ENCODE measurements at places on chromosomes 1 and 21.

GRCh38 chr21:35559128-35559828 is 501.0 kb downstream of the SETD4 start:
- no peak for DNase-seq

- no peak for DNase-seq
Observed at GRCh38 chr21:36786186-36786585, 87.3 kb downstream of the SIM2 start.

GRCh38 chr1:21051177-21051825 is 125.4 kb downstream of the EIF4G3 start:
- DNase-seq: no peak

GRCh38 chr1:176744142-176744541 is 281.2 kb downstream of the PAPPA2 start:
- DNase-seq: no peak

DNA sequence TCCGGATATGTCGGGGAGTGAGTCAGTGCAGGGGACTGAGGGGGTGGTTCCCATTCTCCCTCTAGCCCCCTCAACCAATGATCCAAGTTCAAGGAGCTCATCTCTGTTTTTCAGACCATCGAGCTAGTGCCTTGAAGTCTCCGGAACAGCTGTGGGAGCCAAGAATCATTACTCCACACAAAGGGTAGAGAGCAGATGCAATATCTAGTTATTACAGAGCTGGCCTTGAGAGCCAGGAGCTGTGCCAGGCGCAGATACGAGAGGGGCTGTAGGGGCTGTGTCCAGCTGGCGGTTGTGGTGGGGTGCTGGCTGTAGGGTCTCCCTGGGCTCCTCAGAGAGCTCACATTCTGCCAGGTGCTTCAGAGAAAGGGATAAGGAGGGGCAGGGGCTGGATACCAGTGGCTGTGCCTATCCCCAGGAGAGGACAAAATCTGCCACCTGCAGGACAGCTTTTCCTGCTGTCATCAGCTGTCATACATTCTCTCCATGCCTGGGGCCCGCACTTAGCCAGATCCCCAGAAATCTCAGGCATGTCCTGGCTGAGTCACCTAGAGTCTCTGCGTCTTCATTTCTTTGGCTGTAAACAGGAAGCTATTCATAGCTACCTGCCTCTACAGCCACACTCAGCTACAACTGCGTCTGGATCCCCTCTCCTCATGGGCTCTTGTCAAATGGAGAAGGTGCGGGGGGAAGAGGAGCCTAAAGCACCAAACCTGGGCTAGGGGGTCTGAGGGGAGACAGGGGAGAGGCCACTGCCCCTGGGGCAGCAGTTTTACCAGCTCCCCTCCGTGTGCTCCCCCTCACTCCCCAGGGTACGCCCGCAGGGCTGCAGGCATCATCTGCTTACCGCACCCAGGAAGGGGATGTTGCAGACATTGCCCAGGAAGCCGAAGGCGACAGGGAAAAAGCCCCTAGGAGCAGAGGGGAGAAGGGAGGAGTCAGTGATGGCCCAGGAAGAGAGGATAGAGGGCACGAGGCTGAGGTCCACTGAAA is 2.4 kb upstream of the KISS1 start:
- DNase-seq: no peak

DNA sequence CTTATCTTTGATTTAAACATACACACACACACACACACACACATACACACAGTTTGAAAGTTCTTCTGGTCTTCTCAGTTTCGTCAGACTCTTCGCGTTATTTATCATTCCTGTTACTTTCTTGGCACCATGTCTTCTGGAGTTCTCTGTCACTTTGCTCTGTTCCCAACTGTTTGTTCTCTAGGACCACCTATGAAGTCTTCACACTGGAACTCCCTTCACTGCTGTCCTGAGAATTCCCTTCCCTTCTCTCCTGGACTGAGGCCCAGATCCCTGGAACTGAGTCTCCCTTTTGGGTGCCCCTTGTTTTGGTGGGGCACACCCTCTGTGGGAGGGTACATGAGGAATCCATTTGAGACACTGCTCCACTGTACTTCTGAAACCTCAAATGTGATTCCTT is 30.5 kb downstream of the ALG14 start:
- DNase-seq: no peak

DNA sequence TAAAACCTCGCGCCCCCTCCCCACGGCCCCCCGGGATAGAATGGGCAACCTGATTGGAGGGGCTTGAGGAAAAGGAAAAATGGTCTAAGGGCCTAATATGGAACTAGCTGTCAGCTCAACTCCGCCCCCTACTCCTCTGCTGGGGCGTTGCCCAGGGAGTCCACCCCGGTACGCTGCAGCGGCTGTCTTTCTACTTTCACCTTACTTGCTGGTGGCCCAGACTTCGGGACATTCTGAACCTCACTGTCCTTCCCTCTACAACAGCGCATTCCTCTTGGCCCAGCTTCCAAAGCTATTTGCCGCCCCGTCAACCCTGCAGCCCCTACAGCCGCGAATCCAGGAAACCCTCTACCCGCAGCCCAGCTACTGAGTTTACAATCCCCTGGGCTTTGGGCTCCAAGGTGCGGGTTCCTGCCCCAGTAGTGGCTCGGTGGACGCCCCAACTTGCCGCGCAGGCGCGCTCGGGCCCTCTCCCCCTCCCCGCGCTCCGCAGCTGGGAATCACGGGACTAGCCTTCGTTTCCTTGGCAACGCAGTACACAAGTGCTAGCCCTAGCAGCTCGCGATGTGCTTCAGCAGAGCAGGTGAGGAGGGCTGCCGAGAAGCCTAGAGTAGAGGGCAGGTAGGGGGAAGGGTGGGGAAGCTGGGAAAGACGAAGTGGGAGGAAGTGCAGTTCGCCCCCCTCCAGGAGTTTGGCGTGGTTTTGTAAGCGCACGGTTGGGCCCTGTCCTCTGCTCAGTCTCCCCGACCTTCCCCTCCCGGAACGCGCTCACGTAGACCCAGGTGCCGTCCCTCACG is 55.6 kb downstream of the CHIA start:
- peak; percentile 80 for DNase-seq

DNA sequence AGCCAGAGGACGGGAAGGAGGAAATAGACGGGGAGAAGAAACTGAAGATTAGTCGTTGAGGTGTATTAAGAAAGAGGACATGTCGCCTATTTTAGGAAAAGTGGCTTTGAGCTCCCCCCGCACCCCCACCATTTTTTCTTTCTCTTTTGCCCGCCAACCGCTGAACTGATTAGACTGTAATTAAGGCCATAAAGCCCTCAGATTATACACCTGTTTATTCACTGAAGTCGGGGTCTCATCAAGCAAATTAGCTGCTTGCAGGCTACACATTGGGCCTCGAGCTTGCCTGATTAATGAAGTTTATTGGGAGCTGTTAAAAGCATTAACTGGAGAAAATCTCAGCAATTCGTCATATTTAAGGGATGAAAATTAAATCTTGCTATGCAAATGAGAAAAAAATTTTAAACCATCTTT is 119.4 kb upstream of the RRP15 start:
- DNase-seq: no peak

GRCh38 chr1:45804669-45804969 is 1.2 kb downstream of the MAST2 start:
- no peak for DNase-seq

DNA sequence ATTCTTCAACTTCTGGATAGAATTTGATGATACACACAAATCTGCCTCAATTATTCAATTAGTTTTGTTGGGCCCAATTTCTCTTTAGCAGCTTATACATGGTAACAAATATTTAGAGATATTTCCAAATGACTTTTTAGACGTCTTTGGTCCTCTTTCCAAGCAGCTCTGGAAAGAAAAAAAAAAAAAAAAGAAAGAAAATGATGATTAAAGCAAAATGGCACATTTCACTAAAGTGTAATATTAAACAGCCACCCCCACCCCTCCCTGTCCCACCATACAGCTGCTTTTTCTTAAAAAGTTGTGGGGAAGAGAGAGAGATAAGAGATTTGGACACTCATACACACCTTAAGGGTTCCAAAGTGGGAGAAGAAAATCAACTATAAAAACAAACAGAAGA is 977 bp downstream of the METTL18 start:
- no peak for DNase-seq

DNA sequence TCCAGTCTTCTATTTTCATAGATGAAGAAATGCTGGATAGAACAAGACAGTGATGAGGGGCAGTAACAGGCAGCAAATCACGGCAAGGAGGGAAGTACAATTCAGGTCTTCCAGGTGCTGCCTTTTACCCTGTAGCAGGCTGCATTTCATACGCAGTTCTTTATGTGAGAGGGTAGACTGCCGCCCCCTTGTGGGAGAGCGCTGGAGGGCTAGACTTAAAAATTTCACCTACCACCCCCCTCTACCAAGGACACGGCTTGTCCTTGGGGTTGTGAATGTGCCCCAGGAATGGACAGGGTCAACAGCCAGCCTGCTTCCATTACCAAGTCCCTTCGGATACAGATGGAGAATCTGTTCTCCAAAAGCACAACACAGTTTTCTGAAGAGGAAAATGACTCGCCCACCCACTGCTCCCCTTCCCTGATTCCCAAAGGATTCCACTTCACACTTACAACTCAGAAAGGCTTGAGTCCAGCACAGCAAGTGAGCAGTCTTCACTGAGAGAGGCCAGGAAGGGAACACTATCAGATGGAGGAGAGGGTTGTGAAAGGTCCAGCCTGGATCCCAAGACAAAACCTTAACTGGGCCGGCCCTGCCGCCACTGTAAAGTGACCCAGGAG is 7.4 kb downstream of the WDR77 start:
- DNase-seq: no peak

DNA sequence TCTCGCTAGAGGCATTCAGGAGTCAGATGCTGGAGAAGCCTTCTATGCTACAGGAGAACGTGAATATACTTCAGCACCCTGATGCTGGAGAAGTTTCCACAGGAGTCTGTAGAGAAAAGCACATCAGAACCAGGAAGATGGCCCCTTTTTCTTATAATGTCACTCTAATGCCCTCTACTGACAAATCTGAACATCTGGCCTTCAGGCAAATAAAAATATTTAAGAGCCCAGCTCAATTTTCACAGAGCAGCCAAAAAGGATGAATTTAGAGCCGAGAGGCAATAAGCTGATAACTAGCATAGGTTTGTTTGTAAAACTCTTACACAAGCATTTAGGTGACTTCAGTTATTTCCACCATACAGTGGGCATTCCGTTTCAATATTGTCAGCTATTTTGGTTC is 3.8 kb upstream of the RRP15 start:
- no peak for DNase-seq

DNA sequence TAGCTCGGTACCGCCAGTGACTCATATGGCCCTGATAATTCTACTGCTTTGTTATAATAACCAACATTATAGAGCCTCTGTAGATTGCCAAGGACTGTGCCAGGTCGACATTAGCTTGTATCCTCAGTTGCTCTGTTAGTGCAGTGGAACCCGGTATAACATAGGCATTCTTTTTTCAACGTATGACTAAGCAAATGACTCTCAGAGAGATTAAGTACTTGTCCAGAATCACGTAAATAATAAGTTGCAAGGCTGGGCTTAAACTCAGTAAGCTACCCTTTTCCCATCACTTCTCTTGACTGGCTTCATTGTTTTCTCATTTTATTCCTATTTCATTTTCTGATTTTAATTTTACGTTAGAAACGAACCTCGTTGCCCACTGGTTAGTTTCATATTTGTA is 85.1 kb downstream of the UBE4B start:
- DNase-seq: no peak

- no peak for DNase-seq
Observed at GRCh38 chr1:150094734-150095265, 27.2 kb downstream of the VPS45 start.
